Activated naive CD4-positive, alpha-beta T cell treated with anti-CD3 and anti-CD28 coated beads, Interleukin-2, amount 10 ng/mL, durations not matched to agents 7 days and 5 days (primary cell): ENCODE measurements at places on chromosomes 5 and 9.
A peak's percentile ranks its signal among the peaks of the same experiment; 100 is the strongest.

GRCh38 chr9:127202461-127203169, 62.0 kb upstream of the GARNL3 start:
- no peak for DNase-seq

DNA sequence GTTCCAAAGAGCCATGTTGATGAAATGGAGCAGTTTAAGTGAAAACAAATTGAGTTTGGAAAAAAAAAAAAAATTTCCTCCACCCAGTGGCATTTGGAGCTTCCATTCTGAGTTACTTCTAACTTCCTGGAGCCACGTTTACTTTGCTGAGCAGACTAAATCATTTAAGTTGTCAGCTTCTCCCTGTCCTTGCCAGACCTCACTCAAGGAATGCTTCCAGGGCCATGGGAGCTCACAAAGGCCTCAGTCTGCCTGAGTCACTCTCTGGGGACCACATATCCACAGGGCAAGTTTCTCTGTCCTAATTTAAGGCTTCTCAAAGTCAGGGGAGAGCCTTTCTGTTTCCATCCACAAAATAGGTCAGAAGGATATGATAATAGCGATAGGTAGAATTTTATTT, 210.3 kb upstream of the TNC start:
- DNase-seq, result no peak

- DNase-seq, result peak; percentile 25
Measured at GRCh38 chr5:163506095-163506457, 657 bp downstream of the MAT2B start.

- no peak for DNase-seq
Measured at GRCh38 chr5:115524199-115524847, 20.3 kb downstream of the FEM1C start.

- no peak for DNase-seq
Measured at GRCh38 chr9:2574203-2574602, 47.4 kb upstream of the VLDLR start.

DNA sequence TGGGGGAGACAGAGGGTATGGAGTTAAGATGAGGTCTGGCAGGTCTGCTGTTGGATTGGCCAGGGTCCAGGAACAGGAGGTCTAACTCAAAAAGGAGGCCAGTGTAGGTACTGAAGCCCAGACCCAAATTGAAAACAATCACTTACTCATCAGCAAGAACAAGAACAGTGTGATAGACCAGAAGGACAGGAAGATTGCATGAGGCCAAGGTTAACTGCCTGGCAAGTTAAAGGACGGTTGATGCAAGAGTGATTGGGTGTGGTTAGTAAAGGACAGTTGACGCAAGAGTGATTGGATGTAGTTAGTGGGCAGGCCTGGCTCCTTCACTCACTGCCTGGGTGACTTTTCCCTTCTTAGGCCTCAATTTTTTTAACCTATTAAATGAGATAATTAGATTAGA, 132.6 kb downstream of the PDZD2 start:
- no peak for DNase-seq

DNA sequence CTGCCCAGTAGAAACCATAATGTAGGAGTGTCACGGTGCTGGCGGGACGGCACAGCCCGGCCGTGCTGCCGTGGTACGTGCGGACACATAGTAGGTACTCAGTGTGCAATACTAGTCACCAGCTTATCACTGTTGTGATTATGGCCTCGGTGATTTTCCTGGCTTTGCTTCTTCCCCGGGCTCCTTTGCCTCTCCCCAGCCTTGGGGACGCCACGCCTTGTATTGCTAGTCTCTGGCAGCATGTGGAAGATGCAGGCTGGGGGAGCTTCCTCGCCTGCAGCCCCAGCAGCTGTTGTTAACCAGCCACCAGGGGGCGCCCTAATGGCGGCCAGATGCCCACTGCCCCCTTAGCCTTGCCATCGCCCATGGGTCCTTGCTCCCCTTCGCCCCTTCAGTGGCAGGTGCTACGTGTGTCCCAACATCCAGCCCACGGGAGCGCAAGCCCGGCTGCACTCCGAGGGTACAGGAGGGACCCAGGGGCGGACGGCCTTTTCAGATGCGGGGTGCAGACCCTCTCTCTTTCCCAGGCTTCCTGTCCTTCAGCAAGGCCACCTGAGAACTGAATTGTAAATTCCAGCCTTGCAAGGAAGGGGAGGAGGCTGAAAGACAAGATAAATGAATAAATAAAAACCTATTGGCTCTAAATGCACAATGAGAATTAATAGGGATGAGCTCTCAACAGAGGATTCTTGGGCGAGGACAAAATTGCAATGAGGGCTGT, 8.0 kb downstream of the NTNG2 start:
- peak; percentile 66 for DNase-seq

- DNase-seq, result no peak
Measured at GRCh38 chr9:91034521-91034920, 232.9 kb downstream of the SYK start.

- no peak for DNase-seq
Measured at GRCh38 chr5:35502206-35502605, 115.5 kb upstream of the SPEF2 start.

DNA sequence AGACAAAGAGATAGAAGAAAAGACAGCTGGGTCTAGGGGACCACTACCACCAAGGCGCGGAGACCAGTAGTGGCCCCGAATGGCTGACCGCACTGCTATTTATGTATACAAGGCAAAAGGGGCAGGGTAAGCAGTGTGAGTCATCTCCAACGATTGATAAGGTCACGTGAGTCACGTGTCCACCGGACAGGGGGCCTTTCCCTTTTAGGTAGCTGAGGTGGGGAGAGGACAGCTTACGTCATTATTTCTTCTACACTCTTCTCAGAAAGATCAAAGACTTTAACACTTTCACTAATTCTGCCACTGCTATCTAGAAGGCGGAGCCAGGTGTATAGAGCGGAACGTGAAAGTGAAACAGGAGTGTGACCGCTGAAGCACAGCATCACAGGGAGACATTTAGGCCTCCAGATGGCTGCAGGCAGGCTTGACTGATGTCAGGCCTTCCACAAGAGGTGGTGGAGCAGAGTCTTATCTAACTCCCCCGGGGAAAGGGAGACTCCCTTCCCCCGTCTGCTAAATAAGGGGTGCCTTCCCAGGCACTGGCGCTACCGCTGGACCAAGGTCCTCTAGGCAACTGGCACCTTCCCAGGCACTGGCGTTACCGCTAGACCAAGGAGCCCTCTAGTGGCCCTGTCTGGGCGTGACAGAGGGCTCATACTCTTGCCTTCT, 6.1 kb upstream of the PRR16 start:
- DNase-seq, result peak; percentile 61

DNA sequence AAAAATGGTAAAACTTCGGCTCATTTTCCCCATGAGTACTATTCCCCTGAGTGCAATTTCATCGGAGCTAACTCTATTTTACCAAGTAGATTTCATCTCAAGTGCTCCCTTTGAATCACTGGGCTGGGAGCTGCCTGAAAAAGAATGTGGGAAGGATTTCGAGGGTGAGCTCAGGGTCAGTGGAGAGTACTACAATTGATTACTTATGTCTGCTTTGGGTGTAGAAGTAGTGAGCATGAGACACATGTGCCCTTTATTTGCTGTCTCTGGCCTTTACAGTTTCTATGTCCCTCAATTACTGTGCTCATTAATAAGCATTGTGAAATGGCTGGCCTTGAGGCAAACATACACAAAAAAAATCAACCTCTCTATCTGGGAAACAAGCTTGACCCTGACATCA, 172.7 kb upstream of the RFX3 start:
- no peak for DNase-seq

- no peak for DNase-seq
Measured at GRCh38 chr9:121587863-121588262, 63.6 kb upstream of the DAB2IP start.

GRCh38 chr9:20476912-20477521, 145.3 kb downstream of the MLLT3 start:
- no peak for DNase-seq

DNA sequence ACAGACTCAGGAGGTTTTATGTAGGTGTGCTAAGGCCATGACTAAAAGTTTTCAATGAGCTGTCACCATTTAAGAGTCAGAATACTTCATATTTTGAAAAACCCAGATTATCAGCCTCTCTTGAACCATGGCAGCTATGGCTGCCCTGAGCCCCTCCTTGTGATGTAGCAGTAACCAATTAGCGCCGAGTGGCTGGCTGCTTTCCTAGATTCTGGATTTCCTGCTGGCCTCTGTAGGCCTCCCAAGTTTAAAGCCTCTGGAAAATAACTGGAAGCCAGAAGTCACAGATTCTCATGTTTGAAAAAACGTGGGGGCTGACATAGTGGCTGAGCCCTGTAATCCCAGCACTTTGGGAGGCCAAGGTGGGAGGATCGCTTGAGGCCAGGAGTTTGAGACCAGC, 25.5 kb downstream of the DAB2IP start:
- DNase-seq, result no peak

GRCh38 chr5:91469517-91470165, 86.5 kb upstream of the ARRDC3 start:
- no peak for DNase-seq

- DNase-seq, result no peak
Measured at GRCh38 chr5:10572451-10572850, 8.6 kb downstream of the ANKRD33B start.

GRCh38 chr9:80378669-80379293, 807.0 kb downstream of the TLE4 start:
- no peak for DNase-seq

DNA sequence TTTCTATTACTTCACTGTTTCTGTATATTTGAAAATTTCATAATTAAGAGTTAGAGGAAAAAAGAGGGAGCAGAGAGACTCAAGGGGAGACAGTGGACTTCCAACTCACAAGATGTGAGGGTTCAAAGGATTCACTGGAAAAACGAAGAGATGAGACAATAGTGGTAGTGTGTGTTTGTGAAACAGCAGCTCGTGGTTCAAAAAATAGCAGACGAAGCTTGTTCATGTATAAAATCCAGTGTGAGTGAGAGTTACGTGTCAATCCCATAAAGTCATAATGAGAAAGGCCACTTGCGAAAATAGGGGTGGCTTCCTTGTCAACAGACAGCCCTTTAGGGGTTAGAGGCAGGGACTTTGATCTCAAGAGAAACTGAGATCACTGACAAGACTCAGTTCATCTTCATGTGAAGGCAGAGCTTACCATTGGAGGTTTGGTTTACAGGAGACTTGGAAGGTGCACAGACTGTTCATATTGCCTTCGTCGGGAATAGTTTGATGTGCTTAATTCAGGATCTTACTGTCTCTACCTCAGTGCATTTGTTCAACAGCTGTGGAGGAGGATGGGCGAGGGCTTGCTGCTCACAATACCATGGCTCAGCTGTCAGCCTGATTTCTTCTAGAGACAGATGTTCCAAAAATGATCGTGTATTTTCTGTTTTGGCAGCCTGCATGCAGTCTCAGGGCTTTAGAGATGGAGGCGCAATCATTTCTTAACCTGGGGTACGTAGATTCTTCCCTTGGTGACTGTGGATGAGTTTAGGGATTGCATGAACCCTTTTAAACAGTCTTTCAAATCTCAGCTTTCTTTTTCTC, 105.7 kb upstream of the KLF9 start:
- DNase-seq, result no peak

- DNase-seq, result no peak
Measured at GRCh38 chr9:127753622-127754021, 18.5 kb upstream of the TOR2A start.

DNA sequence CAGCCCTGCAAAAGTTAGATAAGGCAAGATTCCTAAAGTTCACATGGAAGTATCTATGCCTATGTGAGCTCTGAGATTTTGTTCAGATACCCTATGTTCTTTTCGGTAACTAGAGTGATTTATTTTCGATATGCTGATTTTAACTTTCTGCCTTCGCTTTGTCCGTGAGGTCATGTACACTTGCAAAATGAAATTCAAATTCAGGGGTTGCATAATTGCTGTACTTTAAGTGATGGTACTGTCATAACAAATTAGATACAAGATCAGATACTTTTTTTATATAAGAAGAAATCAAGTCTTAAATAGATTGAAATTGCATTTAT, 350 bp upstream of the ECPAS start:
- DNase-seq, result no peak

- no peak for DNase-seq
Measured at GRCh38 chr5:98443881-98444280, 329.6 kb upstream of the RGMB start.

GRCh38 chr9:121529237-121529987, 29.8 kb upstream of the GGTA1 start:
- DNase-seq, result no peak

DNA sequence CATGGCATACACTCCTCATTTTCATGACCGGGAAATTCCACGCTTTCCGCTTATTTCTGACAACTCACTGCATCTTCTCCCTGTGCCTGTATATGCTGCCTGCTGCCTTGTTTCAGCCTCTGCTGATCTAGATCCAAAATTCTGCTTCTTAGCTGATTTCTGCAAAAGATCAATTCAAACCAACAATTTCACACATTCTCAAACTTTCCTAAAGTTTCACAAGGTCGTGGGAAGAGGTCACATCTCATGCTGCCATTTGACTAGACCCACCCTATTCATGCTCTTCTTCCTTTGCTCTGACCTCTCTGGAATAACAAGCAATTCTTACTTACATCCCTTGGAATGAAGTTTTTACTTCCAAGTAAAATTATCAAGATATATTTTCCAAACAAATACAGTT, 84.5 kb downstream of the TMEM167A start:
- no peak for DNase-seq

DNA sequence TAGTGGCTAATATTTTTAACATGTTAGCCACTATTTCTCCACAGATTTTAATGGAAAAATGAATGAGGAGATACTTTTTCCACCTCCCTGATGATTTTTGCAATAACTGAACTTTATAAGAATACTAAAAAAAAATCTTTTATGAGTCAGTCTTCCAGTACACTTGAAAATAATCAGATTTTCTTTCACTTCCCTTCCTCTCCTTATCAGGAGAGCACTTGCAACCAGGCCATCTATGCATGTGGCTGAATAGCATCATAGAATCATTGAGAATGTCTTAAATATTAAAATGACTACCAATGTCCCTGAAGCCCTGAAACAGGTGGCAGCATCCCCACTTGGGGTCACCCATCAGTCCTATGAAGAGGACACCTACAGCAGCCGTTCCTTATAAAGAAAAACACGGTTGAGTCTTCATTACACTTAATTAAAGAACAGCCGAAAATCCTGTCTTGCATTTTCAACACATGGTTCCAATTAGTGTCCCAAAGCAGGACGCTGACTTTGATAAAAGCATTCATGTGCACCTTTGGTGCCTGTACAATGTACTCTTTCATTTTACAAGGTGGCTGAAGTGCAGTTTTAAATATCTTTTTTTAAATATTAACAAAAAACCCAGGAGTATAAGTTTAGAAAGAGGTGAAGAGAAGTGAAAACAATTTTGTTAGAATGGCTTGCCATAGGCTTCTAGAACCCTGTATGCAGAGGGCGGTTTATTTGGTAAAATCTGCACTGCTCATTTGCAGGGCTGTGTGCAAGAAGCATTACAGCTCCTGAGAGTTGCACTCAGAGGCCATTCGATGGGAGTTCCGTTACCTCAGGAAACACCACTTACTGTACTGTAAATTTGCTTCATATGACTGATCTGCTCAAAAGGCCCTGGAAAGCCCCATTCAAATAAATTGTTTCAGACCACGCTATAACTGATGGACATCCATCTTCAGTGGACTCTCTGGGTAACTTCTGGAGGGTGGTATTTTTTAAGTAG, 106.9 kb upstream of the VCAN start:
- DNase-seq, result no peak

GRCh38 chr5:104646416-104646815, 1083.8 kb upstream of the NUDT12 start:
- no peak for DNase-seq
